ENCODE measurements at places on chromosomes 3 and 15.

GRCh38 chr3:127275287-127275781, 12.5 kb downstream of the PRR20G start:
- DNase-seq: peak; percentile 80

GRCh38 chr15:92810418-92811138, 89.5 kb upstream of the CHD2 start:
- DNase-seq: peak; percentile 90

DNA sequence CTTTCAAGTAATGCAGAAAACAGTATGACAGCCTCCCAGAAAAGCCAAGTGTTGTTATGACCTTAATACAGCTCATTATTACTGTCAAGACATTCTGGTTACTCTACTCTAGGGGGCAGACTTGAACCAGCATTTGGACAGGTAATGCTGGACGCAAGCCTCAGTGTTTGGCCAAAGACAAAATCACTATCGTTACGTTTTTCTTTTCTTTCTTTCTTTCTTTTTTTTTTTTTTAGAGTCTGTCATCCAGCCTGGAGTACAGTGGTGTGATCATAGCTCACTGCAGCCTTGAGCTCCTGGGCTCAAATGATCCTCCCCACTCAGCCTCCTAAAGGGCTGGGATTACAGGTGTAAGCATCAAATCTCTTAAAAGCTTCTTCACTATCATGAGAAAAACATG, 29.4 kb upstream of the TMEM45A start:
- peak; percentile 66 for DNase-seq

DNA sequence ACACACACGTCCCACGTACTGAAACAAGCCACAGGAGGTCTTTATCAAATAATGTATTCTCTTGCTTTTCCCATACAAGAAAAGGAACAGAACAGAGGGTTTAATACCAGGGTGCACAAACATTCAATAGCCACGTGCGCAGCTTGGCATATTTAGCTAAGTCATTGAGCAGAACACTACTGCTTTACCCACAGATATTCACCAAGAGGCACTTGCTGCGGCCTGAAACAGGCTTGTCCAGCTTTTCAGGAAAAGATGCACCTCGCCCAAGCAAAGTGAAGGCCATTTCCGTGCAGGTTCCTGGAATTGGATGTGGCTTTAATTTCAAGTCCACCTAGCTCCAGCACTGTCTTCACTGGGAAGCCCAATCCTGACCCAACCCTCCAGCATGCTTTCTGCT, 17.6 kb downstream of the ZDHHC3 start:
- no peak for DNase-seq

DNA sequence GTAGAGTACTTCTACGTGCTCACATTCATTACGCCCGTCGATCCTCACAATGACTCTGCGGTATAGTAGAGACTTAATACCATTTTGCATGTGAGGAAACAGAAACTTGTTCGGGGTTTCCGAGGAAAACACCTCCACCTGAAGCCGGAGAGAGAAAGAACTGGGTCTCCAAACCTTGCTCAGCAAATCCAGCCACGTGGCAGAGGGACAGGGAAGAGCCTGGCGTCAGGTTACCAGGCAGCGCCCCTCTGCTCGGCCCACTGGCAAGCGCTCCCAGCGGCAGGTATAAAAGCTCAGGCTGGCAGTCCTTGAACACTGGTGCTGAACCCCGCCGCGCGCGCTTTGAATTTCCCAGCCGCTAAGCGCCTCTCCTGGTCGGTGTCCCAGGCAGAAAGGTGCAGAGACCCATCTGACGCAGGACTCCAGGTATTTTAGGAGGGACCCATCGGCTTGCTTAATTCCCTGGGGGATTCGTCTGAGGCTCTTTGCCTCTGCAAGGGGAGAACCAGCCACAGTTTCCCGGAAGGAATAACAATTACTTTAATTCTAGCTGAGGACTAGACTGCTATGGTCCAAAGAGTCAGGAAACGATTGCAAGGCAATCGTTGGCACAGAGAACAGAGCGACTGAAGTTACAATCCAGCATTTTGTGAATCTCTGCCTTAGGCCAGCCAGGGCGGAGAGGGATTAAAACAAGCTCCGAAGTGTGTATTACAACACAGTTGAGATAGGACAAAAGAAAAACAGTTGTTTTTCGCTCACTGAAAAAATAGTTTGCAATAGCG, at the start of gene C2CD4A:
TSS of gene C2CD4A (plus strand) at position 315 of the 785 bp plus-strand sequence. CDS start 637 bp downstream, outside the sequence.
- no peak for DNase-seq

- DNase-seq: peak; percentile 70
These were observed 1.3 kb downstream of the ELL3 start for GRCh38 chr15:43775411-43775965.
